ENCODE measurements at places on chromosomes 1 and 21.
A peak's percentile ranks its signal among the peaks of the same experiment; 100 is the strongest.

DNA sequence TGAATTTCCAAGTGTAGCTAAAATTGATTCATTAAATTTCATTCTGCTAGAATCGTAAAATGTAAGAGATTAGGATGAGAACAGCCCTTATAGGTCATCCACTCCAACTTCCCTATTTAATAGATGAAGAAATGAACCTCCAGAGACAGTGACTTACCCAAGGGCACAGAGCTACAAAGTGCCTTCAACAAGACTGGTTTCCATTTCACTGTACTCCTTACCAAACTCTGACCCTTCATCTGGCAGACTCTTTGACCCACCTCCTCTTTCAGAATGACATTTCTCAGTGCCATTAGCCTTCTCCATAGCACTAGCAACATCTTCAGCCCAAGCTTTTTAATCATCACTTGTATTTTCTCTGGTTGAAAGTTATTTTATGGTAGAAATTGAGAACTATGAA lies 161.3 kb downstream of the NEK7 start:
- DNase-seq: no peak

DNA sequence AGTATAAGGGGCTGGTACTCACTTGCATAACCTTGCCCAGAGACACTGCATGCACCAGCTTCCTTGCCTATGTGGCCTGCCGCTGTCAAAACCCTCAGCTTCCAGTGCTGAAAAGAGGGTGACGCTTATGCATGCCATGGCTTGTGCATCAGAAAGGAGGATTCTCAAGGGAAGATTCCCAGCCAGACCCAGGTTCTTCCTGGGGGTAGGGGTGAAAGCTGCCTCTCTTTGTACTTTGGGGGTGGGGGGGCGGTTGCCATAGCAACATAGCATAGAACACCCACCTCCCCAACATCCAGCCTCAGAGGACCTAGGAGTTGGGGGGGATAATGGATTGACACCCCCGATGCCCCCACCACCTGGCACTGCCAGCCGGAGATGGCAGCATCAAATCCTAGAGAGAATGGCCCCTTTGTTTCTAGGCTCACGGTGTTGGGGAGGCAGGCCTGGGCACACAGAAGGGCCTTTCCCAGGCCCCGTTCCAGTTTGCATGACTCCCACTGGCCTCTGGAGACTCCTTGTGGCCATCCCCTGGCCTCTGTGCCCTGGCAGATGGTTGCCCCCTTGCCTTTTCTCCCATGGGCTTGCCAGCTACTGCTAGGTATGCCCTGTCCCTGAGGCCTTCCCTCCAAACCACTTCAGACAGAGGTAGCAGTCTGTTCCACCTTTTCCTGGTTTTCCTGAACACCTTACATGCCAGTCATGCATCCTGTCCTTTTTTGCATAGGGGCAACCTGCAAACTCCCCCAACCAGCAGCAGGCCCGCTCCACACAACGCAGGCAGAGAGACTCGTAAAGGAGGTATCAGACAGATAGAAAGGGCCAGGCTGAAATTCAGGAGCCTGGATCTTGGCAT lies 44.6 kb downstream of the RHBG start:
- no peak for DNase-seq

DNA sequence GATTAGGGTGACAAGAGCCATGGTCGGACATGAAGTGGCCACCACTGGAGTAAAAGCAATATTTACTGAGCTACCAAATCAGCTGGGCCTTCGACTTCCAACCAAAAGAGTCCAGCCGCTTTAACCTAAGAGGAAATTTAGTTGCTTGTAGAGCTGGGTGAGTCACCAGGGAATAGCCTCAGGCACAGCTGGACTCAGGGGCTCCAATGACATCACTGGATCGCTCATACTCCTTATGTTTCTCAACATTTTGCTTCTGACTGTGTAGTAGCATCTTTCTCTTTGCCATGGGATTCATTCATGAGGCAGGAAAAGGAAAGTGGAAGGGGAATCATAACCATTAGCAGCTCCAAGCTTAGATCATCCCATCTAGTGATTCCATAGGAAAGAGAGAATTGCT lies 664.4 kb downstream of the MATN1 start:
- DNase-seq: no peak

DNA sequence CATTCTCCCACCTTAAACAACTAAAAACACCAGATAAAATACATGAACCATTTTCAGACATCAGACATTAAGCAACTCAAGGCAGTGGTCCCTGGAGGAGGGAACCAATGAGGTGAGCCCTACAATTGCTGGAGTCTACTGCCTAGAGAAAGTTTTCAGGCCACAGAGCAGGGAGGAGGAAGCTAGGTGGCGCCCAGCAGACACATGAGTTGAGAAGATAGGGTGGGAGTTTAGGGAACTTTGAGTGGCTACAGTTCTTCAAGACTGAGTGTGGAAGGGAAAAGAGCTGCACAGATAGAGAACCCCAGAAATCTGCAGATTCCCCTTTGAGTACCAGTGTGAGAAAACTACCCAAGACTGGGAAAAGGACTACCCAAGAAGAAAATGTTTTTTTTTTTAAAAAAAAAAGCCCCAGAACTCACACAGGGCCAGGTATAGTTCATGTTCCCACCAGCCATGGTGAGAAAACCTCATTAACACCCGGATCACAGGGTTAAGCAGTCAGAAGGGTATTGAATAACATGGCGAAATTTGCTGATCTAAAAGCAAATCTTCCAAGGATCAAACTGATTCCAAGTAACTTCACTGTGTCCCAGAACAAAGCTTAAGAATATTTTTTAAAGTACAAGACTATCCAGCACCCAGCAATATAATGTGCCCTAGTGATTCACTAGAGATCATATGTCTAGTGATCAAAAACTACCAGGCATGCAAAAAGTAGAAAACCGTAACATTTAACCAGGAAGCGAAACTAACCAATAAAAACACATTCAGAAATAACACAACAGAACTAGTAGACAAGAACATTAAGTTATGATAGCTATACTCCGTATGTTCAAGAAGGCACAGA lies 12.0 kb downstream of the ALDH9A1 start:
- no peak for DNase-seq

- DNase-seq: no peak
These were observed 68.5 kb downstream of the DYRK1A start for GRCh38 chr21:37435120-37435519.

- peak; percentile 10 for DNase-seq
These were observed 51.0 kb downstream of the CASQ2 start for GRCh38 chr1:115717541-115717940.

DNA sequence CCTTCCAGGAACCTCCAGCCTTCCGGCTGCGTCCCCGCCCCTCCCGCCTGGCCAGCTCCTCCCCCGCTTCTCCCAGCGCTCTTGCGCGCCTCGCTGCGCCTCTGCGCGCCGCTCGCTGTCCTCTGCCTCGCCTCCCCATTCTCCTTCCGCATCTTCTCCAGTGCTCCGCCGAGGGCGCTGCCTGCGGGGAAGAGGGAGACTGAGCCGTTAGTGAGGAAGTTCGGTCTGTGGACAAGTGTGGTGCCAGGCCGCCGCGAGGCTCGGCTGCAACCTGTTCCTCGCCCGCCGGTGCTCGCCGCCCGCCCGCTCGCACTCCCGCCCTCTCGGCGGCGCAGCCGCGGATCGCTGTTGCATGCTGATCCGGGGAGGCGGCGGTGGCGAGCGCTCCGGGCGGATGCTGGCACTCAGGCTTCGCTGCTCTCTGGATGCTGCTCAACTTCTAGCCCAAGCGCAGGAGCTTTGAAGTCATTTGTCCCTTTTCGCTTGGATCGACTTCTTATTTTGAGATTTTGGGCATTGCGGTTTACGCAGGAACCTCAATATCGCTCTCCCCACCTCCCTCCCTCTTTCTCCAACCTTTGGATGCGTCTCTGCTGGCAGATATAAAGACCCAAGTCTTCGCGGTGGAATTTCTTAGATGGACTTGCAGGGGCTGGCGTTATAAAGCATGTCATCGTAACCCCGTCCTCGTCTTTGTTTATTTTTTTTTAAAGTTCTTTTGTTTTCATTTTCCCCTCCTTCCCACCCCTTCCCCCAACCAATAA lies 614 bp upstream of the CACNA1E start:
- peak; percentile 8 for DNase-seq

DNA sequence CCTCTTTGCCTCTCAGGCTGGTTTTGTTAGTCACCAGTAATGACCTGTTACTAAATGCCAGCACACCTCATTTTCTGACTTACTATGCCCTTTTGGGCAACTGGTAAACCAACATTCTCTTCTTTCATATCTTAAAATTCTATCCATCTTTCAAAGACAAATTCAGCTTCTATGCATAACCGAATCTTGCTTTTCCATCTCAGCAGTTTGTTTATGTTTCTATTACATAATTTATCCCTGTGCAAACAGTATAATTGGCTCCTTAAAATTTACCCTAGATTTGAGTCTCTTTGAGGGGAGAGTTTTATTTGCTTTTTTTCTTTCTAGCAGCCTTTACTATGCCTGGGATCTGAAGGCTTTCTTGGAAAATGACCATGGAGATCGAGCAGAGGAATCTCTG lies 58.5 kb upstream of the SIPA1L2 start:
- DNase-seq: no peak

DNA sequence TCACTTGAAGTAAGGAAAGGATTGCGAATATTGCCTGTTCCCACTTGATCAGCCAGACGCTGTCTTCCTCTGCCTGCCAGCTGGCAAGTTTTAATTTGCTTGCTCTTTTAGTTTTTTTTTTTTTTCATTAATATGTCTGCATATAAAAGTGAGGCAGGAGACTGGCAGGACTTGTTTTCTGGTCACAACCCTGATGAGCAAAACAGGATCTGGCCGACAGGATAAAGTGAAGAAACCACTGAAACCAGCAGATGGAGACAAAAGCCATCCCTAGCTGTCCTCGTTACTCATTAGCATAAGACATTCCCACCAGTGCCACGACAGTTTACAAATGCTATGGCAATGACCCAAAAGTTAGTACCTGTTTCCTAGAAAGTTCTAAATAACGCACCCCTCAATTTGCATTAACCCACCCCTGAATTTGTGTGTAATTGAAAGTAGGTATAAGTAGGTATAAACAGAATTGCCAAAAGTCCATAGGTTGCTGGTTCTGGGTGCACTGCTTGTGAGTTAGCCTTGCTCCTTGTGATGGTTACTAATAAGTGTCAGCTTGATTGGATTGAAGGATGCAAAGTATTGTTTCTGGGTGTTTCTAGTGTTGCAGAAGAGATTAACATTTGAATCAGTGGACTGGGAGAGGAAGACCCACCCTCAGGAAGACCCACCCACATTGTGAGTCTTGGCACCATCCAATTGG lies 60.8 kb downstream of the ZNF684 start:
- no peak for DNase-seq

- no peak for DNase-seq
These were observed 127.3 kb upstream of the KIAA0040 start for GRCh38 chr1:175319912-175320230.

DNA sequence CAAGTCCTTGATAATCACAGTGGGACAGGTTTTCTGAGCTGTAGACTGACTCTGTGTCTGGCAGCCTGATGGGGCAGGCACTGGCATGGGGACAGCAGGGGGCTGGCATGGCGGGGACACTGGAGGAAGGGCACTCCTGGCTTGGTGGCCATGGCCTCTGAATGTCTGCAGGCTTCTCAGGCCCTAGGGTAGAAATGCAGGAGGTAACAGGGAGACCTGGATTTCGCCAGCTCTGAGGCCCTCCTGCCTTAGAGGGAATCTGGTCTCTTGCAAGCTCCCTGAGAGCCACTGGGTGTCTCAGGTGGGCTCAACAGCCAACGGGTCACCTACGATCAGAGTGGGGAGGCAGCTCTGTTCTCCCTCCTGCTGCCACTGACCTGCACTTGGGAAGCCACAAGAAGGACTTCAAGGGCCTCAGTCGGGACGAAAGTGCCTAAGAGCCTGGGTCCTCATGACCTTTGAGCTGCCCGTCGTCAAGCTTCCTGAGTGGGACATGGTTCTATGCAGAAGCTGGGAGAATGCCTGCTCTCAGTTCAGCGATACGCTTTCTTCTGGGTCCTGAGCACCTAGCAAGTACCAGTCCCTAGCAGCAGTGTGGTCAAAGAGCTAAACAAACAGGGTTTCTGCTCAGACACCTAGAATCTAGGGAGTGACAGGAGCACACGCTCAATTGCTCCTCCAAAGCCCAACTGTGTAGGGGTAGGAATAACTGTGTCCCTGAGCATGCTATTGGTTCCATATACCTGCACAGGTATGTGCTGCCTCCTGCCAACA lies 569.0 kb downstream of the PTPRU start:
- no peak for DNase-seq

DNA sequence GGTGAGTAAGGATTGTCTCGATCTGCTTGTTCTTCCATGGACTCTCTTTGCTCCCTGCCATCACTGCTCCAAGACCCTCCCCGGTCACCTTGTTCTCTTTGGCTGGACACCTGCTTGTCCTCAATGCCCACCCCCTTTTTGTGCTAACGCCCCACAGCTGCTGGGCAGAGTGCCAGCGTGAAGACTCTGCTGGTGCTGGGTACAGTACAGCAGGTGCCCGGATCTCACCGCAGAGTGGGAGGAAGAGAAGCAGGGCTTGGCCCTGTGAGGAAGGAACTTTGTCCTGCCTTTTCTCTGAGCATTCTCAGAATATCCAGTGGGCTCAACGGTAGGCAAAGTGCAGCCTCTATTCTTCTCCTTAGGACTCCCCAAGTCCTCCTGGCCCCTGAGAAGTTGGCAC lies 90.1 kb downstream of the PLXNA2 start:
- DNase-seq: no peak

- no peak for DNase-seq
These were observed 970 bp downstream of the TNFRSF1B start for GRCh38 chr1:12167493-12168429.

DNA sequence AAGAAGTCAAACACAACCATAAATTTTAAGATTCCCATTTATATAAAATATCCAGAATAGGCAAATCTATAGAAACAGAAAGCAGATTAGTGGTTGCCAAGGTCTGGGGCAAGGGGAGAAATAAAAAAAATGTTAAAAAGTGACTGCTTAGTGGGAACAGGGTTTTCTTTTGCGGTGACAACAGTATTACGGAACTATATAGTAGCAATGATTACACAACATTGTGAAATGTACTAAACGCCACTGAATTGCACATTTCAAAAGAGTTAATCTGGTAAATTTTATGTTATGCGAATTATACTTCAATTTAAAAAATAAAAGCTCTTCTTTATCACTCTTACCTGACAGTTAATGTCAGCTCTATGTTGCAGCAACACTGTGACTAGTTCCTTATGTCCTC lies 105.2 kb downstream of the ACBD6 start:
- no peak for DNase-seq

- DNase-seq: no peak
These were observed 31.1 kb downstream of the CASZ1 start for GRCh38 chr1:10765304-10765703.

- no peak for DNase-seq
These were observed 369.6 kb downstream of the RYR2 start for GRCh38 chr1:237411621-237412020.

GRCh38 chr1:180811886-180812285 lies 100.8 kb upstream of the KIAA1614 start:
- no peak for DNase-seq

GRCh38 chr1:16392740-16393569 lies 25.9 kb downstream of the SZRD1 start:
- no peak for DNase-seq

DNA sequence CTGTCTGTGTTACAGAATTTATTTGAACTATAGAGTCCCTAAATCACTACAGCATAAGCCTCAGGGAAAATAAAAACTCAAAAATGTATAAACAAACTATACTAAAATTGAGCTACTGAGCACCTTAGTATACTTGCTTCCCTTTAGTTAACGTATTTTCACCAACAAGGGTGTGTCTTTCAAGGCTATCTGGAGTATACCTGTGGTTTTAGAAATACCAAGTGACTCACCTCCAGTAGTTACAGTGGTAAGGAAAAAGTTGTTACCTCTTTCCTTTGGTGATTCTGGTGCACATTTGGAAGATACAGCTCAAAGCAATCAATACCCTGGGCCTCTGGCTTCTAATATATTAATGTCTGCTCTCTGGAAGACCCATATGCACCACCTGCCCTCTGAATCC lies 68.0 kb upstream of the C1orf105 start:
- DNase-seq: no peak

Data from stimulated activated CD4-positive, alpha-beta T cell treated with anti-CD3 and anti-CD28 coated beads, Interleukin-12 subunit alpha, Interleukin-12 subunit beta, amount 100 ng/mL, for 4 hours (primary cell).